ENCODE measurements at places on chromosomes 7 and 10.

DNA sequence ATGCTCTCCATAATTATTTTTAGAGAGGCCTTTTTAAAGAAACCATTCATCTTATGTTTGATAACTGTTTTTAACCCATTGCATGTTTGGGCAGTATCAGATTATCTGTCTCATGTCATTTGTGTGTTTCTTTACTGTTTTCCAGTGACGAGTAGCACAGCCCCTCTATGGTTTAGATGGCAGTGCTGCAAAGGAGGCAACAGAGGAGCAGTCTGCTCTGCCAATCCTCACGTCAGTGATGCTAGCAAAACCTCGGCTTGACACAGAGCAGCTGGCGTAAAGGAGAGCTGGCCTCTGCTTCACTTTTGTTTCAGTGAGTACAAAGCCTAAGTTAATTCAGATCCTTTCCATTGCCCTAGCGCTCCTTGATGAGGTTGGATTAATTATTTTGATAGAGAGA is 80.4 kb upstream of the GARIN1A start:
- no peak for DNase-seq

- DNase-seq: no peak
Measured at GRCh38 chr7:2399848-2400587, 3.4 kb upstream of the CHST12 start.

DNA sequence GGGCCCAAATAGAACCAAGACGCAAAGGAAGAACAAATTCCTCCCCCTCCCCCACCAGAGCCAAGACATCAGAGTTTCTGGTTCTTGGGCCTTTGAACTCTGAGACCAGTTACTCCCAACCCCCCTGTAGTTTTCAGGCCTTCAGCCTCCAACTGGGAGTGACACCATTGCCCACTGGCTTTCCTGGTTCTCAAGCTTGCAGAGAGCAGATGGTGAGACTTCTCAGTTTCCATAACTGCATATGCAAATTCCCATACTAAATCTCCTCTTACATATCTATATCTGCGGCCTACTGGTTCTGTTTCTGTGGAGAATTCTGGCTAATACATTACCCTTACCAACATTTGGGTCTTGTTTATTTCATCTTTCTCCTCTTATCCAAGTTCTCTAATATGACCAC is 762.9 kb downstream of the GRM8 start:
- DNase-seq: no peak

- no peak for DNase-seq
Measured at GRCh38 chr10:17802976-17803375, 6.2 kb upstream of the MRC1 start.

- no peak for DNase-seq
Measured at GRCh38 chr7:22726345-22726906, 574 bp upstream of the IL6 start.

- DNase-seq: no peak
Measured at GRCh38 chr10:102394801-102395399, 605 bp upstream of the NFKB2 start.

DNA sequence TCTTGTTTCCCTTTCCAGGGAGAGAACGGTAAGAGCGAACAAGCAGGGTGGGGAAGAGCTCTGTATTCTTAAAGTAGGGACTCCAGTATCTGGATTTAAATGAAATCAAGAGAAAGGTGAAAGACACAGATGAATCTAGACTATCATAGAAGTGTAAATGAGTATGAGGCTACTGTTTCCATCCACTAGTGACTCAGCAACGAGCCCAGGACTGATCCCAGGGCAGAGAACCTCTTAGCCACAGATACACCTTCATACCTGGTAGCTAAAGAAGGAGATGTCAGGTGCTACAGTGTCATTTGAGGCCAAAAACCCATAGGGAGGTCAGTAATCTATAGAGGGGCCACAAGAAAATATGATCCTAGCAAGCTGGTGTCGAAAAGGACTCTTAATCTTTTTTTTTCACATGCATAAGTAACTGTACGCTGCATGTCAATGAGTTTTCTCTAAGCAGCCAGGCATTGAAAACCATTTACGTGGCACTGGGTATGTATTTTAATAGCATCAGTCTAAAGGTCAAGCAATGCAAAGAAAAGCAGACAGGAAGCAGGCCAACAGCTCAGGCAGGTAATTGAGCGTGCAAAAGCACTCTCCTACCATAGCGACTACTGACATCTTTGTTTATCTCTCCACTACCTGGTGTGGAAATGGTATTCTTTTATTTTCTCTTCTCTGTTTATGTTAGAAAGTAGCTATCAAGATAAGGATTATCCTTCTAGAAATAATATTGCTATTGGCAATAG is 91.5 kb upstream of the EGR2 start:
- DNase-seq: no peak

DNA sequence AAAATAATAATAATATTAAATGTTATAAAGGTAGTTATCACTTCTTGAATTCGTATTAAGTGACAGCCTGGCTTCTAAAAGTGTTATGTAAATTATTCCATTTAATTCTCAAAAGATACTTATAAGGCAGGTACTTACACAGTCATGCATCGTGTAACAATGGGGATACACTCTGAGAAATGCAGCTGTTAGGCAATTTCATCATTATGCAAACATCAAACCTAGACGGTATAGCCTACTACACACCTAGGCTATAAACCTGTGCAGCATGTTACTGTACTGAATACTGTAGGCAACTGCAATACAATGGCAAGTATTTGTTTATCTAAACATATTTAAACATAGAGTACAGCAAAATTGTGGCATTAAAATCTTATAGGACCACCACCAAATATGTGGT is 1.5 kb downstream of the IFIT1 start:
- DNase-seq: no peak

GRCh38 chr10:52128056-52128683 is 185.9 kb upstream of the DKK1 start:
- DNase-seq: no peak

DNA sequence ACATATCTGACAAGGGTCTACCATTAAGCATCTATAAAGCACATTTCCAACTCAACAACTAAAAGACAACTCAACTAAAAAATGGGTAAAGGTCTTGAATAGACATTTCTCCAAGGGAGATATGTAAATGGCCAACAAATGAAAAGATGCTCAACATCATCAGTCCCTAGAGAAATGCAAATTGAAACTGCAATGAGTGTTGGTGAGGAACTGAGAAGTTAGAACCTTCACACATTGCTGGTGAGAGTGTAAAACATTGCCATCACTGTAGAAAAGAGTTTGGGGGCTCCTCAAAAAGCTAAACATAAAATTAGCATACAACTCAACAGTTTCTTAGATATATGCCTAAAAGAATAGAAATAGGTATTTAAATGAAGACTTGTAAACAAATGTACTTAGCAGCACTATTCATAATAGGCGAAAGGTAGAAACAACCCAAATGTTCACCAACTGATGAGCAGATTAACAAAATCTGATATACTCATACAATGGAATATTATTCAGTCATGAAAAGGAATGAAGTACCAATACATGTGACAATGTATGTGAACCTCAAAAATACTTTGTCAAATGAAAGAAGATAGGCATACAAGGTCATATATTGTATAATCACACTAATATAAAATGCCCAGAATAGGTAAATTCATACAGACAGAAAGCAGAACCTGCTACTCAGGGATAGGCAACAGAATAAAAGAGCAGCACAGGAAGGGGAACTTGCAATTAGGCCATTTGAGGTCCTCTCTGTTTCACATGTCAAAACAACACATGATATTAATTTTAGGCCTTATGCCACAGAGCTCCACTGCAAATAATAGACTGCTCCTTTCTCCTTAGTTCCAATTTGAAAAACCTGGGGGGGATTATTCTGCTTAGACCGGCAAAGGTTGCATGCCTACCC is 10.6 kb upstream of the LRRC72 start:
- DNase-seq: no peak

DNA sequence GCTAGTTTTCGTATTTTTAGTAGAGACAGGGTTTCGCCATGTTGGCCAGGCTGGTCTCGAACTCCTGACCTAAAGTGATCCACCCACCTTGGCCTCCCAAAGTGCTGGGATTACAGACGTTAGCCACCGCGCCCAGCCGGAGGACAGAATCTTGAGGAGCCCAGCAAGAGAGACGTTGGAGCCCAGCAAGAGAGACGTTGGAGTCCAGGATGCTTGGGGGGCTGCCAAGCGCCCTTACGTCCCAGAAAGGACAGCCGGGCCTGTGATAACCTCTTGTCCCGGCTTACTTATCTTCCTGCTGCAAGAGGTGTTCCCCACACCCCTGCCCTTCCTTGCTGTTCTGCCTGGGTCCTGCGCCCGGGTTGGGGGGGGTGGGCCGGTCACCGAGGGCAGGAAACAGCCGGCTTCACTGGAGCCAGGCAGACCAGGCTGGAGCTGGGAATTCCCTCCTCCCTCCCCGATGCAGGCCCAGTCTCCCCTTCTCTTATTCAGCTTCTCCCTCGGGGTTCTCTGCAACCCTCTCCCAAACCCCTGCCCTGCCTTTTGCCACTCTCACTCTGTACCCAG is 1.9 kb upstream of the EPHB4 start:
- no peak for DNase-seq

DNA sequence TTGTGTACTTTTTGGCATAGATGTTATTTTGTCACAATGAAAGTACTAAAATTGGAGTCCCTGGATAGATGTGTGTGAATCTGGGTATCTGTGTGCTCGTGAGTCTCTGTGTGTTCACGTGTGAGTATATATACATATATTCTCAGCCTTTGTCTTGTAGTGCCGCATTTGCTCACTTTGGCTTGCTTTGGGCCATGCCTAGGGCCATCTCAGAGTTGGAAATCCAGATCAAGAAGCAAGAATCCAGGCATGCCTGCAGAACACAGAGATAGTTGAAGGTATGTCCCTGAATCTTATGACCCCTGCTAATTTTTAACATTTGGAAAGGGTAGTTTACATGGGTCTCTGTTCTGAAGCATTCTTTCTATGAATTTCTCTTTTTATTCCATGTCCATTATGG is 208.7 kb downstream of the PHTF2 start:
- DNase-seq: no peak

- no peak for DNase-seq
Measured at GRCh38 chr10:92801978-92802872, 46.1 kb upstream of the EXOC6 start.

DNA sequence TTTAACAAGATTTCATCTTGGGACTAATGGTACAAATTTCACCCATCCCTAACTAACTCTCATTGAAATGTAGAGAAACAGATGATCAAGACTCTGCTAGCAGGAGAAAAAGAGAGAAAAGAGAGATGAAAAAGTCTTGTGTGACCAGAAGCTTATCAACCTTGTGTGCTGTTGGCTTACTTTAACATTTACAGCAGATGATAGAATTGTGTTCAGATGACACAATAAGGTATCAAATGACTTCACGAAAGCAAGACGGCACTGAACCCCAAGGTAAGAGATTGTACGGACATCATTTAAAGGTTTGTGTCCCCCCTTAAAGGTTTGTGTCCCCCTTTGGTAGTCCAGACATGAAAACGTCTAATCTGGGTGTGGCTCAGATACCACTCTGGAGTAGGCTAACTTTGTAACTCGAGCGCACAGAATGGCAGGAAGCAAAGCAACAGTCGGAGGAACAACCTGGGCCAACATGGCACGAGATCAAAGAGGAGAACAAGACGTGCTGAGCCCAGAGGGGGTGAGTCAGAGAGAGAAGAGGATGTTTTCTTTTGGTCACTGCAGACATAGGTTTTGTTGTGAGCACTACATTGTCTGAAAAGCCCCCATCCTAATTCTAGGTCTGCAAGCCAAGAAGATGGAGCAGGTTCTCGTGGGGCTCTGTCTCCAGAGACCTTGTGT is 10.4 kb upstream of the LMBR1 start:
- no peak for DNase-seq

GRCh38 chr7:98206451-98207330 is 4.5 kb upstream of the BHLHA15 start:
- no peak for DNase-seq

- no peak for DNase-seq
Measured at GRCh38 chr7:158075633-158076001, 512.0 kb downstream of the PTPRN2 start.

DNA sequence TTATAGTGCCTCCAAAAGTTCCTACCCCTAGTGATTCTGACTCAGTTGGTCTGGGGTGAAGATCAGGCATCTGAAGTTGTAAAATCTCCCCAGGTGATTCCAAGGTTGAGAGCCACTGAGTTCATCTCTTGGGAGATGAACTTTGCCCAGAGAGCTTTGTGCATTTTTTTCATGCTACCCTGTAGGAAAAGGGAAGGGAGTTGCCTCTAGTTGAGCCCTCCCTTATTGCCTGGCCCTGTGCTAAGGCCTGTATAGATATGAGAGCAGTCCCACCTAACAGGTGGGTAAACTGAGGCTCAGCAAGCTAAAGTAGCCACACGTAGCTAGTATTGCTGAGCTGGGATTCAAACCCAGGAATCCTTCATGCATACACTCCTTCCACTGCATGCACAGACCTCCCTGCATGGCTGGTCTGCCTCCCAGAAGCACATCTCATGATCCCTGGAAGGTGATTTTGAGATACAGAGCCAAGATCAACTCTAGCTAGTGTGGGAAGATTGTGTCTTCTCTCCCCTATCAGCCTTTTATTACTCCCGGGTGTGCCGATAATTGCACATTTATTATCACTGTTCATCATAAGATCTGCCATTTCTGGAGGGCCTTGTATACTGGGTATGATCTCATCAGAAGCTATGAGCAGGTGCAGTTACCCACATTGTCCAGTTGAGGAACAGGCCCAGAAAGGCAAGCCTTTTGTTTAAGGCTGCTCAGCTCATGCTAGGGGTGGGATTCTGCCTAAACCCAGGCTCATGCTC is 47.0 kb downstream of the TBATA start:
- DNase-seq: no peak

GRCh38 chr10:68537796-68538195 is 10.5 kb upstream of the SLC25A16 start:
- no peak for DNase-seq

- no peak for DNase-seq
Measured at GRCh38 chr7:17710312-17710711, 230.0 kb downstream of the SNX13 start.

GRCh38 chr7:50724526-50725520 is 57.9 kb downstream of the GRB10 start:
- no peak for DNase-seq

DNA sequence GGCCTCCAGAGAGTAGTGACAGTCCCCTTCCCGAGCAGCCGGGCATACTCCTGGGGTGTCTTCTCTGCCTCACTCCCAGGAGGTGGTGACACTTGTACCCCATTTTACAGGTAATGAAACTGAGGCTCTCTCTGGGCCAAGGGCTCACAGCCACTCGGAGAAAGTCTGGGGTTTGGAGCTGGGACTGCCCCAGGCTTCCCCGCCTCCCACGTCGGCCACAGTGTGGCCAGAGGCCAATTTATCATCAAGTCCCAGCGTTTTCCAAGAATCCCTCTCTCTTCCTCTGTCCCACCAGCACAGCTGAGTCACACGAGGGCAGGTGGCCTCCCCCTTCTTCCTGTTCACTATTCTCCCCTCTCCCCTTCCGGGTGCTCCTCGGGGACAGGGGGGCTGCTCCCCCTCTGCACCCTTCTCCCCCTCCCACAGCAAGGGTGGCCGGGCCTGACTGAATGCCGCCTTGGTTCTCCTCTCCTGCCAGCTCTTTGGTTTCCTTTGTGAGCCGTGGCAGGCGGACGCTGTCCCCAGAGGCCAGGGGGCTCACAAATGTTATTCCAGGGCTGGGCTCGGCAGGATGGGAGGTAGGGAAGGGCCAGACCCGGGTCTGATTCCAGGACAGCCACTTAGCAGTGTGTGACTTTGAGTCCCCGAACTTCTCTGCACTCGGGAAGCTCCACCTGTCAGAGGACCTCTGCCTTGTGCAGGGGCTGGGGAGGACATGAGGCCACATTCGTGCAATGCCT is 17.7 kb downstream of the CLIP2 start:
- DNase-seq: no peak

Measured in cortex of kidney (tissue), 1 donor.